Smooth muscle cell of the brain vasculature (primary cell): ENCODE measurements at places on chromosomes 11 and 22.

GRCh38 chr11:126328444-126328843, 24.6 kb downstream of the DCPS start:
- no peak for DNase-seq

GRCh38 chr11:1639102-1639620, 9.6 kb downstream of the KRTAP5-5 start:
- DNase-seq: no peak

DNA sequence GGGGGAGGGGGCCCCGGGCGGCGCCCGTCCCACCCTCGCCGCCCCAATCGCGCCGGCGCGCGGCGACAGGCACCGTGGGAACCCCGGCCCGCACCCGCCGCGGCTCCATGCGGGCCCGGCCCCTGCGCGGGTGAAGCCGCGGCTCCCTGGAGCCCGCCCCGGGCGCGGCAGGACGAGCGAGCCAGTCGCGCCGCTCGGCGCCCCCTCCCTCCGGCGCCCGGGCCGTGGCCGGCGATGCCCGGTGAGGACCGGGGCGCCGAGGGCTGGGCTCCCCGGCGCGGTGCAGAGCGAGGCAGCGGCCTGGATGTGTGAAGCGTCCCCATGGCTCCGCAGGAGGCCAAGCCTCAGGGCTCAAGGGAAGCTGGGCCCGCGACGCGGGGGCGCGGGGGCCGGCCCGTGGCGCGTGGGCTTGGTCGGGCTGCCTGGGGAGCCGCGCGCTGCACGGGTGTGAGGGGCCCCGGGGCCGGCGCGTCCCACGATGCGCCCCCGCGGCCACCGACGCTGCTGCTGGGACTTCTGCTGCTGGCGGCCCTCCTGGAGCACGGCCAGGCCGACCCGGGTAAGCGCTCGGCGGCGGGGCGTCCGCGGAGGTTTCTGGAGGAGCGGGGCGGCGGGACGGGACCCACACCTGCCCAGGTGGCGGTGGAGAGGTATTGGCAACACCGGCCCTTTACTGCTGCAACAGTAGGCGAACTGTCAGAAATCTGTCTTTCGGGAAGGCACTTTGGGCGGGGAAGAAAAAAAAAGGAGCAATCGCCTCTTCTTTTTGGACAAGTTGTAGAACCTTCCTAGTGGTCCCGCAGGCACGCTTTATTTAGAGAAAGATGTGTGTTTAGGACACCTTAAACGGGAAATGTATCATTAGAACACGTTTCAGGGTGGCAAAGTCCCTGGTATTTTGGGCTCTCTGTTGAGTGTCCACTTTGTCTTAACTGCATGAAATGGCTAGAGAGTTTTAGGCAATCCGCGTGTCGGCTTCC, 119.4 kb downstream of the HIPK3 start:
- no peak for DNase-seq

GRCh38 chr22:41474872-41475451, 6.0 kb downstream of the ACO2 start:
- no peak for DNase-seq

DNA sequence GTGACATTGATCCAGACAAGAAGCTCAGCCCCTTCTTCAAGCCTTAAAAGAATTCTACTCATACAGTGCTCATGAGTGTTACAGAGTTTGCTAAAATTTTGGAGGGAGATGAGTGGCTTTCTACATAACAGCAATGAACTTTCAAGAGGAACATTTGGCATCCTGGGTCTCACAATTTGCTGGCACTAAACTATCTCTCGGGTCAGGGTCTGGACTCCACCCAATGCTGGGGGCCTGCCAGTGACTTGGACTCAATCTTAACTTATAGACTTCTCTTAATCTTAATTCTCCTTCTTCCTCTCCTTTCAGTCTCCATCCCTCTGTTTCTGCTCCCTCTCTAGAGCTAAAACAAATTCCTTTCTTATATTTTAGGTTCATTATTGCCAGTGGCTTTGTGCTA, 317.9 kb downstream of the TMEM135 start:
- no peak for DNase-seq

GRCh38 chr11:16395601-16396000, 39.3 kb upstream of the SOX6 start:
- DNase-seq: no peak

GRCh38 chr22:24097961-24098391, 83.3 kb upstream of the SUSD2 start:
- DNase-seq: no peak

DNA sequence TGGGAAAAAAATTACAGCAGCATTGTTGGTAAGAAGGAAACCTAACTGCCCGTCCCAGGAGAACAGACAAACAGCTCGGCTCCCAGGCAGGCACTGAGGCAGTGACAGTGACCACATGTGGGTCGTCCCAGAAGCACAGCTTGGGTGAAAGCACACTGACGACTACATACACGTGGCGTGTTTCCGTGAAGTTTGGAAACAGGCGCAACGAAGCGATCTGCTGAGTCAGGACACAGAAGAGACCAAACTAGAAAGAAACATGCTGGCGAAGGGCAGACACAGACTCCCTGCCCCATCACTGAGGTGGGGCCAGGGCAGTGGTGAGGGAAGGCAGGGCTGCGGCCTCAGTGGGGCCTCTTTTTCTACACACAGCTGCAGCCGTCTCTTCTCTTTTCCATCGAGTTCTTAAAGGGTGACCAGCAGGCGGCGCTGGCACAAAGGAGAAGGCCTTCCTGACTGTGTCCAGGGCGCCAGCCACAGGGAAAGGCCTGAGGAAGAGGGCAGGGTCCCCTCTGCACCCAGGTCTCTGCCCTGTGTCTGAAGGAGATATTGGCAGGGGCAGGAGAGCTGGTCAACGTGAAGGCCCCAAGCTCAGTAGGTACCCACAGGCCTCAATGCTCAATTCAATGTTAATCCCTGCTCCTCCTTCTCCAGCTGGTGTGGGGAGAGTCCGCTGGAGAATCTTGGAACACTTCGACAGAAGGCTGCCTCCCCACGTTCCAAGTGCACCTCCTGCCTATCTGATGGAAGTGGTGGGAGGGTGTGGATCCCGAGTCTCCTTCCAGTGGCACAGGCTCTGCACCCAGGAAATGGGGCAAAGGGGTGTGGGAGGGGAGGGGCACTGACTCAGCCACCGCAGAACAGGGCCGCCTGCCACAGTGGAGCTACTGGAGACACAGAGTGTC, 19.9 kb downstream of the CARS1 start:
- no peak for DNase-seq

GRCh38 chr22:38352436-38352835, 35.2 kb upstream of the CSNK1E start:
- no peak for DNase-seq

DNA sequence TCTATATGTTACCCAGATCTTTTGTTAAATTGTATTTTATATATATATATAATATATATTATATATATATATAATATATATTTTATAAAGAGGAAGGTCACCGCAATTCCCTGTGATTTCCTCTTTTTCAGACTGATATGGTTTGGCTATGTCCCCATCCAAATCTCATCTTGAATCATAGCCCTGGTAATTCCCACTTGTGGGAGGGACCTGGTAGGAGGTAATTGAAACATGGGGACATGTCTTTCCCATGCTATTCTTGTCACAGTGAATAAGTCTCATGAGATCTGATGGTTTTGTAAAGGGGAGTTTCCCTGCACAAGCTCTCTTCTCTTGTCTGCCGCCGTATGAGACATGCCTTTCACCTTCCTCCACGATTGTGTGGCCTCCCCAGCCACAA, 157.6 kb downstream of the RAB38 start:
- DNase-seq: no peak

DNA sequence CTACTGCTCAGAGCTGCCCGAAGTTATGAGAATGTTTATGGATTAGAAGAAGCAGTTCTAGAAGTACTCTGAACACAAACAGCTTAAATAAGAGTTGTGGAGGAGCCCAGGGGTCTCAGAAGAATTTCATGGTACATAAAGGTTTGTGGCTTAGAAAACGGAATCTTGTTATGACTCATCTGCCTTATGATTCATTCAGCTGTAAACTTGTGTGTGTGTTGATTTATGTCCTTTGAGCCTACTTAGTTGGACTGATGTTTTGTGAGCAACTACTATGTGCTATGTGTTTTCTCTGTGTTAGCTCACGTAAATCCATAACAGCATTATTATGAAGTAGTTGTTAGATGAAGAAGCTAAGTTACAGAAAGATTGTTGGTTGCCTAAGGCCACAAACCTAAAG, 203.7 kb downstream of the PGR start:
- DNase-seq: peak; percentile 53

- DNase-seq: no peak
These were observed 59.6 kb downstream of the MAPK1 start for GRCh38 chr22:21807544-21808529.

DNA sequence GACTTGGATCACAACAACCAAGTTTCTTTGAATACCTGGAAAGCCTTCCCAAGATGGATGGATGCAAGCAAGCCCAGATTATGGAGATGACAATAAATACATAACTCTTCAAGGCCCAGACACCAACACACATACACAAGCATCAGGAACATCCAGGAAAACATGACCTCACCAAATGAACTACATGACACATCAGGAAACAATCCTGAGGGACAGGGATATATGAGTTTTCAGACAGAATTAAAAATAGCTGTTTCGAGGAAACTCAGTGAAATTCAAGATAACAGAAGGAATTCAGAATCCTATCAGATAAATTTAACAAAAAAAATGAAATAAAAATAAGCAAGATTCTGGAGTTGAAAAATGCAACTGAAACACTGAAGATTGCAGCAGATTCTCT, 659.4 kb downstream of the METTL15 start:
- DNase-seq: no peak

DNA sequence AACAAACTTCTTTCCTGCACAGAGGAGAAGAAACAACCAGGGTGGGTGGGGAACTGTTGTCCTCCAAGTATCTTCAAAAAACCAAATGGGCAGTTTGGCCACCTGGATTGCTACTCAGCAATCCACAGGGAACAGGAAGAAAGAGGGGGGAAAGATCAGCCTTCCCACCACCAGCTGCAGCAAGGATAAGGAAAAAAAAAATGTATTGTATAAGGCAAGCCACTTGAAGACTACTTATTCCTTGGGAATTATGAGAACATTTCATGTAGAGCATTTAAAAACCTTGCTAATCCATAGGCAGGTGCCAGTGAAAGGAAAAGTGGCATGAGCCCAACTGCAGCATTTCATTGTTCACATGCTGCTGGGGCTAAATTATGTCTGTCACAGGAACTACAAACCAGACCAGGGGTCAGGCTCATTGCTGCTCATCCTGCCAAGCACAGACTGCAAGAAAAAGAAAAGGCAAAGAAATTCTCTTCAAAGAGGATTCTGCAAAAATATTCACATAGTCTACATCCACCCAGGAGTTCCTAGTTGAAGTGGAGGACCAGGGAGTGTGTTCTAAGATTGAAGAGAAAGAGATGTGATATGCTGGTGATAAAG, 2.2 kb downstream of the RAB30 start:
- no peak for DNase-seq

- DNase-seq: no peak
These were observed 22.2 kb downstream of the P2RY2 start for GRCh38 chr11:73240190-73240781.

DNA sequence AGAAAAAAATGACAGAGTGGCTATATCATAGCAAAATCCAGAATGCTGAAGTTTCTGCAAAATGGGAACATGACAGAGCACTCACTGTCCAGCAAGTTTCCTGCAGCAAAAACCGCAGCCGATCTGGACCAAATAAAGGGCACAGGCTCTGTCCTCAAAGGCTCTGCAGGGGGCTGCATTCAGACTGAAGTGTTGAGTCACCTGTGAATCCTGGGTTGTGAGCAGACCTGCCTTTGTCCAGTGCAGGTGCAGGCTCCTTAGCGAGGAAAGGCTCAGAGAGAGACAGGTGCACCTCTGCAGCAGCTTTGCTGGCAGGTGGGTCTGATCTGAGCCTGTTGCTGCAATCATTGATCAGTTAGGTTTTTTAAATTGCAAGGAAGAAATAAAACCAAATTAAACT, 29.3 kb upstream of the NFAM1 start:
- no peak for DNase-seq

DNA sequence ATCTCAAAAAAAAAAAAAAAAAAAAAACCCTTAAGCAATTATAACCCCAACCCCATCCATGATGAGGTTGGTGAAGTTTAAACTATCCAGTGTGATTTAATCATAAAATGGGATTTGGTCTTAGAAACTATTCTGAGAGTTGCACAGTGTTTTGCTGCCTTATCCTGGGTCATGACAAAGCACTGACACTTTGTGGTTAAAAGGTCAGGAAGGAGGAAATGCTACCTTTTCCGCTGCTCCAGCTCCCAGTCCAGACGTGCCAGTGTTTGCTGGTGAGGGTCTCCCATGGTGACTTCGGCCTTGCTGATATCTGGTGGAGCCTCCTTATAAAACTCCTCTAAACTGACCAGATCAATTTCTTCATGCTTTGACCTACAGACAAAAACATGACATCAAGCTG, 14.5 kb downstream of the THOC5 start:
- DNase-seq: no peak

DNA sequence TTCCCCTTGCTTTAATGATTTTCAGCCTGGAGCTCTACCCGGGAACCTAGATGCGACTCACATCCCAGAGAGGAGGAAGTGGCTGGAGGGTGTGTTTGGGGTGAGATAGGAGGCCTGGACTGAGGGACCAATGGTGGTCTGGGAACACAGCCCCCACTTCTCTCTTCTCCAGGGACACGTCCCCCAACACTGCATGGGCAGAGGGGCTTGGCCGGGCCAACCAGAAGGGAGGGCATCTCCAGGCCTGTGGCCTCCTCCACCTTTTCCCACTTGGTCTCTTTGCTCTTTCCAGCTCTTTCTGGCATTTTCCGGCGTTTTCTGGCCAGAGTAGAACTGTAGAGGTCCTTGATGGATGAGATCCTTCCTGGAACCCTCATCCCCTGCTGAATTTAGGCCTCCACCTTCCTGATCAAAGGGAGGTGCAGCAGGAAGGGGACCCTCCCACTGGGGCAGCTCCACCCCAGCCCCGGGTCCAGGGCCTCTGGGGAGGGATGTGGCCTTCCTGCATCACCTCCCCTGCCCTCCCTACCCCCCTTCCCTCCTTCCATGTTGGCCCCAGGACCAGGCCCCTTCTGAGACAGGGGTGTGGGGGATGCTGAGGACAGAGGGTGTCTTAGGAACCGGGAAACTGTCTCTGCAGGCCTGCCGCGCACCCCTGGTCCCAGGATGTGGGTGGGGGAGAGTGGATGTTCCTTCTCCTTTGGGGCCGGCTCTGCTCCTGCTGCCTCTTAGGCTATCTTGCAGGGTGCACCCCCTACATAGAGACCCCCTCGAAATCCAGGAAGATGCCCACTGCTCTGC, 24.4 kb downstream of the MRGPRG start:
- DNase-seq: no peak

DNA sequence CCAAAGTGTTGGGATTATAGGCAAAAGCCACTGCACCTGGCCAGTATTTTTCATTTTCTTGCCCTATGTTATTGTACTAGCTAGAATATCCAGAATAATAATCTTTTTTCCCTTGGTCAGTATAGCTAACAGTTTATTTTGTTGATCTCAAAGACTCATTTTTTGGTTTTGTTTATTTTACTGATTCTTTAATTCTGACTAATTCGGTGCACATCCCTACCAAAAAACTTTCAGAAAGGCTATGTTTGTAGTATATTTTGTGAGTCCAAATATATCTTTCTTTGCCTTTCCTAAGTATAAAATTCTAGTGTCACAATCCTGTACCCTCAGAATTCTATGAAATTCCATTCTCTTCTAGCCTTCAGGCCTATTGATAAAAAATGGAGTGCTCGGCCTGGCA, 84.3 kb downstream of the PHF21A start:
- no peak for DNase-seq

GRCh38 chr22:50542416-50542927, 3.2 kb upstream of the KLHDC7B start:
- DNase-seq: no peak
